ENCODE measurements at places on chromosomes 16 and 17.

DNA sequence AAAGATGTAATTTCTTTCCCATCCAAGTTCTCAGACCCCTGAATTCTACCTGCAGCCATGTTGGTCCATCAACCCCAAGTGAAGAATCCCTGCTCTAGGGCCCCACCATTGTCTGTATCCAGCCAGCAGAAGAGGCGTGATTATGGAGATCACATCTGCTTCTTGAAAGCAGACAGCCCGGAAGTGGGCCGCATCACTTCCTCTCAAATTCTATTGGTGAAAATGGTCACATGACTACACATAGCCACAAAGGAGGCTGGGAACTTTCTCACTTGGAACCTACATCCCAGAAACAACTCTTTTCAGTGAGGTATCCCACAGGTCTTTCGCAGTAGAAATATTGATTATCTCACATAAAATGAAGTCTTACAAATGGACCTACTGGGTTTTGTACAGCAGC, 40.1 kb downstream of the IL4R start:
- DNase-seq = no peak

DNA sequence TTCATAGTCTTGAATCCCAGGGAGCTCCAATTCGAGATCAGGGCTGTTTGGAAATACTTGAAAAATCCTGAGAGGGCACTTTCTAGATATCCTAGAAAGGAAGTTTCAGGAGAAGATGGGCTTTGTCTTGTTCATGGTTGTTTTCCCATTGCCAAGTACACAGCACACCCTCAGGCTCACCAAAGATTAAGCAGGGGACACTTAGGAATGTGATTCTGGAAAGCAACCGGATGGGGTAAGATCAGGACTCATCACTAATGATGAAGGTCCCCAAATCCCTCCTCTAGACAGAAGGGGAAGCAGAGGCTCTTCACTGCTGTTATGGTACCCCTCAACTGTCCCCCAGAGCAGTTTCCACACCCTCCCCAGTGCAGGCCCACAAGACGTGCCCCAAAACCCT, 40.7 kb downstream of the VAC14 start:
- no peak for DNase-seq

- no peak for DNase-seq
These were observed 30.9 kb upstream of the SEC14L1 start for GRCh38 chr17:77109764-77110359.

DNA sequence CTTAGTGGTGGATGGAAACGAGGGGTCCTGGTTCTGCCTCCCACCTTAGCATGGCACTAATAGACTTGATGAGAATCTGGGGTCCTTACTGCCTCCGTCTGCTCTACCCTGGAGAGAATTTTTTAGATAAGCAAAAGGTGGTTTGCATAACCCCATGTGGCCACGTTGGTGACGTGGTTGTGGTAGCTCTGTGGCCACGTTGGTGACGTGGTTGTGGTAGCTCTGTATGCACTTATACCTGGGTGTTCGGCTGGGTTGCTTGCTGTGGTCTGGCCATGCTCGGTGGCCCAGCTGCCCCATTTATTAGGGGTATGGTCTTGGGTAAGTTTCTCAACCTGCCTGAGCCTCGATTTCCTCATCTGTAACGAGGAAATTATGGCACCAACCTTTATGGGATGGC, 13.0 kb downstream of the SPIRE2 start:
- DNase-seq = no peak

GRCh38 chr16:73094371-73094770, 46.4 kb upstream of the ZFHX3 start:
- no peak for DNase-seq

All from fibroblast of the conjunctiva (primary cell).